ENCODE measurements at places on chromosomes 12 and 14.

DNA sequence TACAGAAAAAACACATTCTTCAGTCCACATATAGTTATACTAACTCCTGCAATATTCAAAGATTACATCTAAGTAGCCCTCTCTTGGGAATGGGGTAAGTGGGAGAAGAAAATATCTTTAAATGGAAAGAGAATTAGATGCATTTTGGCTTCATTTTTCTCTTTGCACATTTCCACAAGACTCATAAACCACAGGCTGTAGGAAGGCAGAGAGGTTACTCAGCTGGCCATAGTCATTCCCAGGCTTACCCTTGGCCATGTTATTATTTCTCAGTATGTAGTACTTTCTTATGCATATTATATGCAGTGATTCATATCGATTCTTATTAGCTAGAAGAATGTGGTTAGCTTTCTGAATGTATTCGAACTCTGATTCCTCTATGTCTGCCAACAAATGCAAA, 92.2 kb downstream of the PTPRR start:
- no peak for DNase-seq

DNA sequence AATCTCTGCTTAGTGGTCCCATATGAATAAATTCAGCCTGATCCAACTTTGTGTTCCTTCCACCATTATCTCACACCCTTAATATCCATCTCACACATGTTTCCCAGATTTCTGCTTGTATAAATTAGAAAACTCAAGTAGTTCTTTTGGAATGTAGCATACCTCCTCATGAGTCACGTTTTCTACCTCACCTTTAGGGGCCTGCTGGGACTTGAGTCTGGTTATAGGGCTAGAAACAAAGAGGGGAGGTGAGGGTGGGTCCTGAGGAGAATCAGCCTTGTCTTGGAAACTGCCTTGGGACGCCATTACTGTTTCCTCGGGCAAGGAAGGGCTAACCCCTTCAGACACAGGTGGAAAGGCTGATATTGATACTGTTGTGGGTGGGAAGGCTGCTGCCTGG, 51.1 kb downstream of the EMP1 start:
- DNase-seq, result no peak

DNA sequence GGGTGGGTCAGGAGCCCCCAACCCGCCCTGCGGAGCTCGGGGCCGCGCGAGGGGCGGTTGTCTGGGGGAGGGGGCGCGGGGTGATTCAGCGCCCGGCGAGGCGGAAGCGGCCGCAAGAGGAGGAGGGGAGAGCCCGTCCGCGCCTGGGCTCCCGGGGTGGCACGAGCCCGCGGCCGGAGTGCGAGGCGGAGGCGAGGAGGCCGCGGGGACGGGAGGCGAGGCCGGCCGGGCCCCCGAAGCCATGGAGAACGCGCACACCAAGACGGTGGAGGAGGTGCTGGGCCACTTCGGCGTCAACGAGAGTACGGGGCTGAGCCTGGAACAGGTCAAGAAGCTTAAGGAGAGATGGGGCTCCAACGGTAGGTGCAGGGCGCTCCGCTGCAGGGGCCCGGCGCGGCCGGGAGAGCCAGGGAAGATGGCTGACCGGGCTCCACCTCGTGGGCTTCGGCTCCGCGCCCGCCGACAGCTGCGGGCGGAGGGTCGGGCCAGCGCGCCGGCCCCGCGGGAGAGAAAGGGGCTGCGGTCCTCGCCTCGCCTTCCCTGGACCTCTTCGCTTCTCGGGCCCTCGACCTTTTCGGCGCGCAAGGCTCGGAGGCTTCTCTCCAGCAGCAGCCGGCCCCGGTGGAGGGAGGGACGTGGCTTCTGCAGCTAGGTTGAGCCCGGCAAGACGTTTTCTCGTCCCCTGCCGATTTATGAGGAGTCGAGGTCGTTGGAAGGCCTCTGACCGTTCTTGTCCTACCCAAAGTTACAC, 677 bp downstream of the ATP2A2 start:
- no peak for DNase-seq

GRCh38 chr12:103470664-103471063, 25.1 kb downstream of the C12orf42 start:
- DNase-seq, result no peak

- DNase-seq, result no peak
Observed at GRCh38 chr14:24674204-24674970, 40.4 kb upstream of the GZMB start.

GRCh38 chr14:92976268-92976667, 53.3 kb downstream of the CHGA start:
- no peak for DNase-seq
